ENCODE measurements at places on chromosomes 11 and 22.
A peak's percentile ranks its signal among the peaks of the same experiment; 100 is the strongest.

DNA sequence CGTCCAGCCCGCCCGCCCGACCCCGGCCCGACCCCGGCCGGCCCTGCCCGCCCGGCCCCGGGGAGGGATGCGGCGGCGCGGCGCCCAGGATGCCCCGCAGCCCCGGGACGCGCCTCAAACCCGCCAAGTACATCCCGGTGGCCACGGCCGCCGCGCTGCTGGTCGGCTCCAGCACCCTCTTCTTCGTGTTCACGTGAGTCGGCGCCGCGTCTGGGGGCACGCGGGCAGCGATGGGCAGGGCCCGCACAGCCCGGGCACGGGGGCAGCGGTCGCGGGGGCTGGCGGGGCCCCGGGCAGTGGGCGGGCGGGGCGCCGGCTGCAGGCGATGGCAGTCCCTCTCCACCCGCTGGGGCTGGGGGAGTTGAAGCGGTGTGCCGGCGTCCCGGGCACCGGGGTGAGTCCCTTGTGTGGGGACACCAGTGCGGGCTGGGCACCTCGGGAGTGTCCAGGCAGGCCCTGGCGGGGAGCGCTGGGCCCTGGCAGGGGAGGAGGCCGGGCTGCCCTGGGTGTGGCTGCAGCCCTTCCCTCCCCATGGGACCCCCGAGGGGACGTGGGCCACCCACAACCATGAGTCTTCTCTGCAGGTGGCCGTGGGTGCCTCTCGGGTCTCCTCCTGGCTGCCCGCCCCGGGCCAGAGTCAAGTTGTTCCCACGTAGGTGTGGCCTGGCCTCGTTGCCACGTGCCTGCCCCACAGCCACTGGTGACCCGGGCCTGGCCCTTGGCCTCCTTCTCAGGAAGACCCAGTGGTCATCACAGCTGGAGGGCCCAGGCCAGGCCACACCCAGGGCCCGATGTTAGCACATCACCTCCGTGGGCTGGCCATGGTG, 468 bp downstream of the ZDHHC8 start:
- DNase-seq = peak; percentile 82

DNA sequence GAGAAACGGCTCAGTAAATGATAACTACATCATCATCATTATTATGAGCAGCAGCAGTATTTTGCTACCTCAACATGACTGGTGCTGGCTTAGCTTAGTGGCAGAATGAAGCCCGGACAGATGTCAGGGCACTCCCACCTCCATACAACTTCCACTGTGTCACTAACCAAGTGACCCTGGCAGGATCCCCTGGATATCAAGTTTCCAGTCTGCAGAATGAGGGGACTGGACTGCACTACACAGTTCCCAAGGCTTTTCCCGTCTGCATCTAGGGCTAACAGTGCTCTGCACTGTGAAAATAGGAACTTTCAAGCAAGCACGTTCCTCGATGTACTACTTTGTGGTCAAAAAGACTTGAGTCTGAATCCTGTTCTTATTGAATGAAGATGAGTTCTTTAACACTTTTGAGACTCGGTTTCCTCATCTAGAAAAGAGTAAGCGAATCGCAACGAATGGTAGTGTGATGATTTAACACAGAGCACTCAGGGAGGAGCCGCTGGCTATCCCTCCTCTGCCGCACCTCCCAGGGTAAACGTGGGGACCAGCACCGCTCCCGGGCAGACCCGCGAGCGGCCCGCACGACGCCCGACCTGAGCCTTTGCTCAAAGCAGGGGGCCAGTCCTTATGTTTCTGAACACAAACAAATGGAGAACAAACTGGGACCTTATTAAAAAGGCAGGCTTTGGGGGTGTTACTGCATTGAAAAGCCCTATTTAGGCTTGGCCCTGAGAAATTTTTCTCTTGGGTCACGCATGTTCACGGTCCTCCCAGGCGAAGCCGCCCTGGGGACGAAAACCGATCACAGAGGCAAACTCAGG, 910 bp downstream of the CLTCL1 start:
- no peak for DNase-seq

GRCh38 chr11:103993507-103993906, 42.9 kb upstream of the DDI1 start:
- DNase-seq = no peak

- DNase-seq = no peak
Measured at GRCh38 chr11:84922836-84923235, 704.3 kb downstream of the DLG2 start.

DNA sequence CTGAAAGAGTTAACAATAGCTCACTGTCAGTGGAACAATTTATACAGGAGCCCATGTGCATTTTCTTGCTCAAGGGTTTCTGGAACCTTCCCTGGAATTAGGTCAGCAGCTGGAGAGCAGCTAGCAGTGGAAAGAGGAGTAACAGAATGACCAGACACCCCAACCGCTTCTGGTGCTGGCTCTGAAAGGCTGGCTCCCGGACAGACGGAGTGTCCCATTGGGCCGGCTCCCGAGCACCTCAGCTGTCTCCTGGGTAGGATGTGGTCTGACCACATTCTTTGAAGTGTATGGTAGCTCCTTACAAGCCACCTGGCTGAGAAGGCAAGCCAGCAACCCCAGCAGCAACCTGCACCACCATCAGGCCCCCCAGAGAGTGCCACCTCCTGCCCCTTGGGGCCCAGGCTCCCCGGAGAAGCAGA, 44.7 kb downstream of the ABTB2 start:
- DNase-seq = no peak

DNA sequence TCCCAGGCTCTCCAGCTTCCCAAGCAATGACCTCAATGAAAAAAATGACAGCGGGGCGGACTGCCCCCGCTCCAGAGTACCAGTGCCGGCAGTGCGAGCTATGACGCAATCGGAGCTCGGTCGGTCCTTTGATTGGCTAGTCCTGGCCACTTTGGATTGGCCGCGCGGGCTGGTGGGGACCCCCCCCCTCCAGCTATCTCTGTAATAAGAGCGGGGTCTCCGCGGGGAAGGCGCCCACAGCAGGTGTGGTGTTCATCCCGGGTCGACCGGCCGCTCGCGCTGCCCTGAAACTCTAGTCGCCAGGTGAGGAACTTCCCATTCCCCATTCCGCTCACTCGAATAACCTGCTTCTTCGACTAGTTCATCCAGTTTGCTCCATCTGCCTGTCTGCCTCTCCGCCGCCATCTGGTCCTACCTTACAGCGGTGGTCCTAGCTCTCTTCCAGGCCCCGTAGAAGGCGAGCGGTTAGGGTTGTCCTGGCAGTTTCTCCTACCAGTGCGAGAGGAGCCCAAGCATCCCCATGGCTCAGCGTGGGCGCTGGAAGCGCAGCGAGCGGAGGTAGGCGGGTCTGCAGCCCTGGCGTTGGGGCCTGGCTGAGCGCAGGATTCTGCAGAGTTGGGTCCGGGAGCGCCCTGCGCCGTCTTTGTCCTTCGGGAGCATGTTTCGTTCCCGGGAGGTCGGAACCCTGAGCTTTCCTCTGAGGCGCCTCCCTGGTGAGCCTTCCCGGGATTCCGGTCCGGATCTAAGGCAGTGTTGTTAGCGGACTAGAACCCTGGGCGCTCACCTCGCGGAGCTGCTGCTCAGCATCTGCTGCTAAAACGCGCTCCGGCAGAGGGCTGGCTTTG, at the start of gene CALCB:
Gene CALCB, plus strand, starts transcription at position 233 of the 845 bp plus-strand sequence. CDS start 1,126 bp downstream, outside the sequence.
- peak; percentile 44 for DNase-seq

DNA sequence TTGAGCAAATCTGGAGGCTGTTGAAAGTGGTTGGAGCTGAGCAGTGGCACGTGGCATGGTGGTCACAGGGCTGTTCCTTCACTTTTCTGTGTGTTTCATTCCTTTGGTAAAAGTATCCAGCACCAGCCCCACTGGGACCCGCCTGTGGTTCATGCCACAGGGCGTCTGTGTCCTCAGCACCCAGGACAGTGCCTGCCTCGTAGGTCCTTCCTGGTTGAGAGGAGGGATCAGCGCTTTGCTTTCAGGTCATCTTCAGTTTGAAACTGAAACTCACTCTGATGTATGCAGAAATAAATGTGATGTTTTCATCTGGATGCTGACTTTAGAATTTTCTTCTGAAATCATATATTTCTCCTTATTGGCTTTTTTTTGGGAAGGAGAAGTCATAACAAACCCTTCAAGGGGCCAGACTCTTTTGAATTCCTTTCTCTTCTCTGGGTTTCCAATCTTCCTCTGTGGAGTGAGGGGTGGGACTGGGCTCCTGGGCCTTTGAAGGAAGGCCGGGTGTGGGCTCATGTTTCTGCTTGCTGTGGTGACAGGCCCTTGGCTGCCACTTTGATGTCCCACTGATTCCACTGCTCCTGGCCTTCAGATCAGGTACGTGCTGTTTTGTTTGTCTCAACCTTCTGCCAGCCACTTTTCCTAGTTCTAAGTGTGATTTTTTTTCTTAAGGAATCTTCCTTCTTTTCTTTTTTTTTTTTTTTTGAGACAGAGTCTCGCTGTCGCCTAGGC, 26.2 kb downstream of the TBC1D22A start:
- DNase-seq = no peak

- DNase-seq = no peak
Measured at GRCh38 chr11:64373598-64373974, 14.6 kb downstream of the RPS6KA4 start.
